NCI-H774 (cell line): ENCODE measurements at places on chromosomes 13 and 19.

DNA sequence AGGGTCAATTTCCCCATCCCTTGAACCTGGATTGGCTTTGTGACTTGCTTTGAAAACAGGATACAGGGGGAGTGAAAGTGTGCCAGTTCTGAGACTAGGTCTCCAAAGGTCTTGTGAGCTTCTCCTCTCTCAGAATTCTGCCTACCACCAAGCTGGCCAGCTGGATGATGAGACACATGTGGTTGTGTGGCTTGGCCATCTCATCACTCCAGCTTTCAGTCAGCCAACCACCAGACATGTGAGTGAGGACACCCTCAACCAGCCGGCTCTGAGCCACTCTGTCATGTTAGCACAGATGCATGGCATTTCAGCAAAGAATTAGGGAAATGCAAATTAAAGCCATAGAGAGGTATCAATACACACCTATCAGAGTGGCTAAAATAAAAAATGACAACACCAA is 29.5 kb downstream of the ENOX1 start:
- DNase-seq: no peak

DNA sequence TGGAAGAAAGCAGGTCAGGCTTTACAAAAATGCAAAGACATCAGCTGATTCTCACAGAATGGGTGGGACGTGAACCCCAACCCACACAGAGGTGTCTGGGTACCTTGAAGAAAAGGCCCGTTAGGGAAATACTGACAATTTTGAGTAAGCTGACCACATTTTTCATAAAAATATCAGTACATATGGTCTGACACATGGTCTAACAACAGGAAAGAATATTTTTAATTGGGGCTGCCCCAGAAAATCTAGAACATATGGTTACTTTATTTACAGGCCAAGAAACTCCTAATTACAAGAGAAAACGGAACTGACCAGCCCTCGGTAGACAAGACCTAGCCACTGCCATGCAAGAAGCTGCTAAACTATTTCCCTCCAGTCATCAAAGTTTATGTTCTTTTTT is 48.7 kb upstream of the ITM2B start:
- no peak for DNase-seq

DNA sequence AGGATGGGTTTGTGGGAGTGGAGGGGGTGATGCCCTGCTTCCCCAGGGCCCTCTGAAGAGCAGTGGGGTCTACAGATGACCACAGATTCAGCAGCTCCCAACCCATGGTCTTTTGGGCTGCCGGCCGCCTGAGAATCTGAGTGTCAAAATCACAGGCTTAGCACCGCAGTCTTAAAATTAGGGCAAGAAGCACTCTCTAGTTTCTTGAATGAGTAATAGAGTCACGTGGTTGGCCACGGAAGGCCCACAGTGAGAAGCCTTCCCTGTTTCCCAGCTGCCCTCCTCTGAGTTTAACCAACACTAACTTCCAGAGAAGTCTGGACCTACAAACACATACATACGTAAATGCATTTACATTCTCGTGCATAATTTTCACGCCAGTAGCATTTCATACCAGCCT is 5.2 kb downstream of the PRMT1 start:
- no peak for DNase-seq

DNA sequence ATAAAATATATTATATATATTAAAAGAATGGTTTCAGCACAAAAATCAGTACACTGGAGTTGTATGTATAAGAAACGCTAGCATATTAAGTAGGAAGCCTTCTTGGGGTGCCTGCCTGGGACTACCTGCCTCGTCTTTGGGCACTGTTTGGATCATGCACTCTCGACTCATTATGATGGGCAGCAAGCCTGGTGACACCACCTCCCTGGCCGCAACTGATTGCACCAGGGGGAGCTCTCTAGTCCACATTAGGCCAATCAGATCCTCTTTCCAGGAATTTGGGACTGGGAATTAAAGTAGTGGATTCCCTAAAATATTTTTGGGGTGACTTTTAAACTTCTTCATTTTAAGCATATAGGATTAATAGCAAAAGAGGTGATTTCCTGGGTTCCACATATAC is 56.0 kb upstream of the RGCC start:
- DNase-seq: no peak

DNA sequence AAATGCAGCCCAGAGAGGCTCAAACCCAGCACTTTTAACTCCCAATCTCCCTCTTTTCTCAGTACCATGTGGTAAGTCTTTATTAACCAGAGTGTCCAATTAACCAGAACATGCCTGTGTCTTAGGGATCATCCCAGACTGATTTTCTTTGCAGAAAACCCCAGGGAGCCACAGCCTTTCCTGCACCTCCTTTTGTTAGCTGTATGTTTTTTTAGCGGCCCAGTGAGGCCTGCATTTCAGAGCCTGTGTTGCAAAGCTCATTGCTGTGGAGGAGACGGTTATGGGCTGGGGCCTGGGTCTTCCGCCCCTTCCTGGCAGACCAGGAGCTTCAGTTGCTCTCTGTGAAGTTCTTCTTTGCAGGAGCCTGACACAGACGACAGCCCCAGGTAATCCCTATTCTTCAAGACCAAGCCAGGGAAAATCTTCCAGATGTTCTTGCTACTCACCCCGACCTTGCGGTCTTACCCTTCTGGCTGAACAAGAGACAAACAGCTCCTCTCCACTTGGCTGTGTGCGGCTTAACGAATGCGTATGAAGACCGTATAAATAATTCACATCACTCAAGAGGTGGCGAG is 70.7 kb upstream of the TSHZ3 start:
- DNase-seq: no peak

GRCh38 chr13:36801035-36801434 is 18.0 kb upstream of the RFXAP start:
- DNase-seq: no peak

- DNase-seq: no peak
Measured at GRCh38 chr19:34482380-34483250, 1.1 kb downstream of the WTIP start.

DNA sequence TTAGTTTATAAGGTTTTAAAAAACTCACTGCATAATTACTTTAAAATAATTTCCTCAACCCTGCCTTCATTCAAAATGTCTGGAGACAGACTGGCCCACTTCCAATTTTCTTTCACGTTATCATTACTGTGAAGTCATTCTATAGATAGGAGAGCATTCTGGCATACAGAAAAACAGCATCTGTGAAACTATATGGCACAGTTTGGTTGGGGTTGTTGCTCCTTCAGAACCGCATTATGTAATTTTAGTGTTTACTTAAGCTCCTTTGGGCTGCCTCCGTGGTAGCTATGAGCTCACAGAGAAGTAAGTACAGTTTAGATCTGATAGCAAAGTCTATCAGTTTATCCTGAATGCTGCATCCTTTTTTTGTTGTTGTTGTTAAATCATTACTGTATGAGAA is 104.3 kb downstream of the KCNRG start:
- DNase-seq: no peak

- no peak for DNase-seq
Measured at GRCh38 chr19:6739883-6740588, 556 bp downstream of the TRIP10 start.

GRCh38 chr19:3607303-3608078 is 816 bp upstream of the TBXA2R start:
- no peak for DNase-seq

- DNase-seq: peak; percentile 57
Measured at GRCh38 chr19:18596752-18597157, 8.2 kb downstream of the REX1BD start.

GRCh38 chr13:98905199-98905598 is 72.7 kb downstream of the DOCK9 start:
- no peak for DNase-seq

DNA sequence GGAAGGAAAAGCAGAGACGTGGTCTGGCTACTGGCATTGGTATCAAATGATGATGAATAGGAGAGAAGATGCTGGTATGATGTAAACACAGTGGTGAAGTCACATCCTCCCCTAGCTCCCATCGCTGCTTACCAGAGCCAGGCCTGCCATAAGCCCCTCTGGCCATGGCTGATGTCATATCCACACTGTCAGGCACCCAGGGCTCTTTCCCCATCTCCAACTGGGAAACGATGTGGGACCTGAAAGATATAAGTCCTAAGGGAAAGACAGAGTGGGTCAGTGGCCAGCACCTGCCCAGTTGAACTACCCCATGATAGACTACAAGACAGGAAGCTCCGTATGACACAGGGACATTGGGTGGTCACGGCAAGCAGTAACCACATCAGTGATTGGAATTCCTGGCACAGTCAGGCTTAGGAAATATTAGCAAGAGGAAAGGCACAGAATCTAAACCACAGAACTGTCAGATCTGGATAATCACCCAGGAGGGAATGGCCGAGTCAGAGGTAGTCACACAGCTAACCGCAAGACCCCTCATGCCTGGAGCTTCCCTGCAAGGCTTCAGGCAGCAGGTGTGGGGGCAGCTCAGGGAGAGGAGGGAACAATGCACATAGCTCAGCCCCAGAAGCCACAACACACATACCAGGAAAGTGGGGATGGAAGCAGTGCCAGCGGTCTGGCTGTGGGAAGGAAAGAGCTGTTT is 3.8 kb downstream of the ZNF792 start:
- DNase-seq: no peak

- DNase-seq: peak; percentile 11
Measured at GRCh38 chr19:48970923-48971395, 5.8 kb downstream of the FTL start.

- DNase-seq: no peak
Measured at GRCh38 chr19:40266119-40266518, 19.0 kb downstream of the AKT2 start.

GRCh38 chr19:55070466-55071128 is 5.1 kb upstream of the EPS8L1 start:
- DNase-seq: no peak

DNA sequence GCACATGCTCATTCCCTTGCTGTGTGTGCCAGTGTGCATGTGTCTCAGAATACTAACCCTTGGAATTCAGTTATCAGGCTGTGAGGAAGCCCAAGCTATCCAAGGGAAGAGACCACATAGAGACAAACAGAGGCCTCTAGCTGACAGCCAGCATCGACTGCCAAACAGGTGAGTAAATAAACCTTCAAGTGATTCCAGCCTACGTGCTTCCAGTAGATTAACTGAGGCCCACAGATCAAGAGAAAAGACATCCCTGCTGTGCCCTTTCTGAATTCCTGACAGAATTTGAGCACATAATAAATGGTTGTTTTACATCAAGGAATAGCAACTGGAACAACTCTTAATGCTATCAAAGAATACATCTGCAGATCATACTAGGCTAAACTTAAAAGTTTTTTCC is 17.5 kb downstream of the ZC3H13 start:
- peak; percentile 11 for DNase-seq

GRCh38 chr13:79222427-79223205 is 183.4 kb downstream of the RBM26 start:
- no peak for DNase-seq

- DNase-seq: peak; percentile 92
Measured at GRCh38 chr13:110726726-110727125, 13.2 kb downstream of the ING1 start.

- no peak for DNase-seq
Measured at GRCh38 chr19:1006711-1007398, 6.6 kb downstream of the GRIN3B start.

DNA sequence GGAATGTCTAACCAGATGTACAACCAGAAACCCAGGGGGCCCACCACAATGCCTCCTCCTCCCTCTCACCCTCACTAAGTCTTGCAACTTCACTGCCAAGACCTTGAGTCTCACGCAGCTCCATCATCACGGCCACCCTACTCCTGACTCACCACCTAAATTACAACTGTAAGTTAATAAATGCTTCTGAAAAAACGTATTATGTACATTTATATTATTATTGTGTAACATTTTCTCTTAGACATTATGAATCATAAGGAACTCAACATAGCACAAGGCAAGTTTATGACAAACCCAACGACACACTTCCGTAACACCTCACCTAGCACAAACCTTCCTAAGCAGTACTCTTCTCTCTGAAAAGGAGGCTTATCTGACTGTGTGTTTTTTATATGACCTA is 20.7 kb downstream of the MIPEP start:
- no peak for DNase-seq

DNA sequence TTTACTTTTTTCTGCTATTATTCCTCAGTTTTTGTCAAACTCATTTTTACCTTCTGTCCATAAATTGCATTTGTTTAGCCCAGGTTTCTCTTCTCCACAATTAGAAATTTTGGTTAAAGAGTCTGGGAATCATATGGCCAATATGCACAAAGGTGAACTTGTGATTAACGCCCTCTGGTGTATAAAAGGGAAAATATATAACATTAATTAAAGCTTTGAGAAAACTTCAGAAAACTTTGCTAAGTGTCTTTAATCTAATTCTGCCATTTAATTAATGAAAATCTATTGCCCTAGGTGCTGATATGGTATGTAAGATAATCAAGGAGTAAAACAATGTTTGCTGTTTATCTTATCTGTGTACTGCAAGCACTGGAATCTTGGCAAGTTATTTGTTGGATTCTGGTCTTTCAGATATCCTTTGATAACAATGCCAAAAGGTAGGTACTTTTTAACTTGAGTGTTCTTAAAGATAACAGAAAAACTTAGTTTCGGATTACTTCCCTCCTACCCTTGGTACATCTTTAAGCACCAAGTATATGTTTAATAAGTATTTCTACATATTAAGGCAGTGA is 402.6 kb downstream of the SUCLA2 start:
- DNase-seq: no peak

- DNase-seq: no peak
Measured at GRCh38 chr13:78998630-78999315, 339.8 kb upstream of the OBI1 start.

DNA sequence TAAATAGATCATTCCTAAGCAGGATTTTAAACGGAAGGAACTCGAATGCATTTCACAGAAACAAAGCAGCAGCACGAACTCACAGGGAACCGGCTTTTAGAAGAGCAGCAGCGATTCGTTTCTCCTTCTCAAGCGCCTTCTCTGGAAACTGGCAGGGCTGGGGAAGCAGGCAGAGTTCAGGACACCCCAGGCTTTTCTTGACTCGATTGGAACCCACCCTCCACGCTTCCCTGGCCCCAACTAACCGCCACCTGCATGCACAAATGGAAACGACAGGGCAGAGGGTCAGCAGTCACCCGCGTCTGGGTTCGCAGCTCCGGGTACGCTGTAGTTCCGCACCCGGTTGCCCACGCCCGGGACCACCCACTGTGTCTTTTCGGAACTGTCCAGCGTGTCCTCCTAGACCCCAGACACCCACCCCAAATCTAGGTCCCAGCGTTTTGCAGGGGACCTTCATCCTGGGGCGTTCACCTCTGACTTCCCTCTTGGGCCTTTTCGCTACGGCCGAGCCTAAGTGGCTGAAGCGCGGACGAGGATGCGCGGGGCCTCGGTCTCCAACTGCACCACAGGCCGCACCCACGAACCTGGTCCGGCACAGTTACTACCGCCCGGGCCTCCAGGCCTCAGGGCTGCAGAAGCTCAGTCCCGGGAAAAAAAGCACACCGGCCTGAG is 500 bp downstream of the ZFP30 start:
- DNase-seq: peak; percentile 25

GRCh38 chr13:95457294-95457693 is 95.2 kb upstream of the CLDN10 start:
- DNase-seq: no peak

DNA sequence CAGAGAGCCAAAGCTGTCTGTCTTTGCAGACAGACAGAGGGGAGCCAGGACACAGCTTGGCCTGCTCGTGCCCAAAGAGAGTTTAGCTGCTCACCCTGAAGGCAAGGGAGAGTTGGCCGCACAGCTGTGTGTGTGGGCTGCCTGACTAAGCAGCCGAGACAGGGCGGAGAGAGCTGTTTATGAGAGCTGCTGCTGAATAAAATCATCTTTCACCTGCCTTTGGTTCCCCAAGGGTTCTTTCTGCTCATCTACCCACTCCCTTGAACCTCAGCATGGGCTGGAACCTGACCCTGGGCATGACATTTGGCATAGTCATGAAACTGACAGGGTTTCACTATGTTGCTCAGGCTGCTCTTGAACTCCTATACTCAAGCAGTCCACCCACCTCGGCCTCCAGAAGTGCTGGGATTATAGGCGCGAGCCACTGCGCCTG is 98.2 kb downstream of the RBM26 start:
- DNase-seq: no peak
